ENCODE measurements at places on chromosomes 6 and 20.

DNA sequence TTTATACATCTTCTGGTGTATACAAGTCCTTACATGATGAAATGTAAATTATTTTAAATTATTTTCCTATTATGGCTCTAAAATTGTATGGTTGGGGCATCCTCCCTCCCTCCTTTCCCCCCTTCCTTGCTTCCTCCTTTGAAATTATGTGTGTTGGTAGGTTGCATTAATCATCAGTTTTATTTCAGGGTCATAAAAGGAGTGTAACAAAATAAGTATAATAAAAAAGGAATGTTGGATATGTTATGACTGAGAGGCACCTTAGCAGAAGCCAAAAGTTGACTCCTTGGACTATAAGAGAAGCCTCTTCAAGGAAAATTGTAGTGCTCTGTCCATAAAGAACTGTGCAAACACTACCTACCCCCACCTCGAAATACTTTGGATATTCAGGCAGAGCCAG, 46.6 kb upstream of the PTPRK start:
- no peak for DNase-seq

DNA sequence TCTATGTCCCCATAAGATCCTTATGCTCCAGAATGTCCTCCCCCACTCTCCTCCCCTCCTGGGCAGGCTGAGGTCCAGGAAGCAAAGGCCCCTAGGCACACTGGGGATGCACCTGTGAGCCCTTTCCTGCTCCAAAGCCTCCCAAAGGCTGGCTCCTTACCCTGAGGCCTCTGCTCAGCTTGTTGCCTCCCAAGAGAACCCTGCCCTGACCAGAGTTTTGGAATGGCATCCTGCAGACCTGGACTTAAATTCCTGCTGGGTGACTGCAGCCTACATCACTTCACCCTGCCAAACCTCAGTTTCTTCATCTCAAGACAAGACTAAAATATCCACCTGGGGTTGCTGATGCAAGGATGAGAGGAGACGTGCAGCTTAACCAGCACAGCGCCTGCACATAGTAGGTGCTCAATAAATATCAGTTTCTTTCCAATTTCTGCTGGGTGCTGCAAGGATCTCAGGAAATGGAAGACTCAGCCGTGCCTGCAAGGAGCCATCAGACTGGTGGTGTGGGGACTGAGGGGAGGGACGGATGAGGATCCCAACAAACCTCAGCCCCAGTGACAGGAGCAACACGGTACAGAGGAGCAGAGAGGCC, 2.1 kb upstream of the LBP start:
- no peak for DNase-seq

DNA sequence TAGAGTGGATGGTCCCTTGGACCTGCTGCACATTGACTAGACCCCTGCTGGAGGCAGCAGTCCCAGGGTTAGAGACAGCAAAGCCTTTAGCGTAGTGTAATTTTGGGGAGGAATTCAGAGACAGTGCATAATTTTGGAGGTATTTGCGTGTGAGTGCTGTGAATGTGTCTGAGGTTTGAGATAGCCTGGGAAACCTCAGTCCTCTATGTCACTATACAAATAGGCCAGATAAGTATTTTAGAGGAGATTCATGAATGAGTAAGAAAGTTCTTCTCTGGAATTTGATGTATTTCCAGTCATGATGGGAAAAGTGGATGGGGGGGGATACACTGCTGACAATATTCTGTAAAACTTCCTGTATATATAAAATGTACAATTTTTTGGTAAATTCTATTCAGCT, 25.8 kb upstream of the MTRF1L start:
- no peak for DNase-seq

- DNase-seq: peak; percentile 57
Measured at GRCh38 chr20:46562373-46563169, 12.1 kb upstream of the OCSTAMP start.

DNA sequence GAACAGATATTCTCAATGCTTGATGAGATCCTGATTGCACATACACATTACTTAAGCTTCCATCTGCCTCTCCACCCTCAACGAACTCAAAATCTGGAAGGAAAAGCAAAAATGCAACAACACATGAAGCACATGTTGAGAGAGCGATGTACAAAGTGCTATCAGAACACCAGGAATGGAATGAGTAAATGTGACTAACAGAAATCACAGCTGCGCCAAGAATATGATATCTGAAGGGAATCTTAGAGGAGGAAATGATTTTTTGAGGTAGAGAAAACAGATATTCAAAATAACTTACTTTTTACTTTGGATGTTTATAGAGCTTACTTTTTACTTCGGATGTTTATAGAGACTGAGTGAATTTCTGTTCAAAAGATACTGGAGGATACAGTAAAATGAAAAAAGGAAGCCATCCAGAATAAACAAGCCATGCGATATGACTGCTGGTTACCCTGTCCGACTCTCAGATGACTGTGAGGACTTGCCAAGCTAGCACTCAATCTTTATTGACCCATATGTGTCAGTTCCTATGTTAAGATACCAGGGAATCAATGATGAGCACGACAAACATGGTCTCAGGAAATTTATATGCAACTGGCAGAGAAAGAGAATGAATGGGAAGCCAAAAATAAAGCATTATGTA, 102.0 kb downstream of the SMLR1 start:
- no peak for DNase-seq

GRCh38 chr6:42049948-42050296, 402 bp upstream of the TAF8 start:
- peak; percentile 61 for DNase-seq

- DNase-seq: no peak
Measured at GRCh38 chr6:140355476-140355875, 981.0 kb upstream of the CITED2 start.

DNA sequence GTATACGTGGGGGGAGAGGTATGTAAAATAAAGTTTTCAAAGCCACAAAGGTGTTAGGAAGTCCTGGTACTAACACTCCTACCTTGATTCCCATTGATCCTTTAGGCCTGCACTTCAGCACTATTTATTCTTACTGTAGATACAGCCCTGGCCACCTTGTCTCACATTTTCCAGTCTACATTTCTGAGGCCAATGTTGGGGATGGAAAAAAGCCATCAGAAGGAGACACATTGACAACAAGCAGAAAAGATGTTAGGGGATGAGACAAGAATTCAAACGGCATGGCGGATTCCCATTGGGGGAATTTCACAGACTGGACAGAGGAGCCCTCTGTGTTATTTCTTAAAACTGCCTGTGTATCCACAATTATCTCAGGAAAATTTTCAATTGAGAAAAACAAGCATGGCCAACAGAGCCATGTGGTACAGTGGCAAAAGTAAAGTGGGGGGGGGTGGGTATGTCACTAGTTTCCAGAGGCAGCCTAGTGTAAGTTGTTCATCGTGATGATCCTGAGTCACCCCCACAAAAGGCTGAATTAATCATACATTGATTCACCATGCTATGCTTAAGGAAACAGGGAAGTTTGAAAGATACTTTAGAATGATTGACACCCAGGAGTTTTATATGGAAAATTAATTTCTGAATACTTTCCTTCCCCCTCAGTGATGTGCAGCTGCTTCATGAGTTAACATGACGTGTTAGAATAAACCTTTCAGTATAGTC, 40.5 kb downstream of the RREB1 start:
- DNase-seq: no peak

DNA sequence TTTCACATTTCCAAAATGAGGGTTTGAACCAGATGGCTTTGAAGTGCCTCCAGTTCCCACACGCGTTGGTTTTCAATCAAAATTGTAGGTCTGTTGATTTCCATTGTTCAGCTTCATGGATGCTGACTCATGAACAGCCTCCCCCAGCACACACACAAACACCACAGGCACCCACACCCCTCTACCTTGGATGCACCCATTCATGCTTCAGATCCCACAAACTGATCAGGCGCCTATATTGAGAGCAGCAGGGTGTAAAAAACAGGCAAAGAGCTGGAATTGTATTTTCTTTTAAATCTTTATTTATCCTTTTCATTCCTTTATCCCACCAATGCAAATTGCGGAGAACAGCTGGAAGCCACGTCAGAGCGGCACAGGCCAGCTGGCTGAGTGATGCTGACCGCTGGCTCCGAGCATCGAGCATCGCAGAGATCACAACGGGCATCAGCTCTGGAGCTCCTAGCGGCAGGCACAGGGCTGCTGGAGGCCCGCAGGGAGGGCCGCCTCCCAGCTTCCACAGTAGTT, 29.3 kb upstream of the TBC1D7 start:
- no peak for DNase-seq

DNA sequence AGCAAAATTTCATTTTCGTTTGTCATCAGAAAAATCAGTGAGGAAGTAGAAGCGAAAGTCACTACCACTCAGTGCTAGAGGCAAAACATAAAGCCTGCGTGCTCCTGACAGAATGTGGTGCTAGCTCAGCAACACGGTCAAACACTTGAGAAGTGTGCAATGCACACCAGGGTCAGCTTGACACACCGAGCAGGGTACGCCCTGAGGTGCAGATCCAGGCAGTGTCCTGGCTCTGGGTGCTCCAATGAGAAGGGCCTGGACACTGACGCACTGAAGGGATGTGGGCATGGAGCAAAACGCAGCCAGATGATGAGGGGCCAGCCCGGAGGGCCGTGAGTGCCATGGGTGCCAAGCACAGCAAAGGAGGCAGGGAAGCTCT, 5.9 kb downstream of the RNASET2 start:
- DNase-seq: peak; percentile 43

- DNase-seq: no peak
Measured at GRCh38 chr20:36008461-36009035, 40.2 kb downstream of the CNBD2 start.

- no peak for DNase-seq
Measured at GRCh38 chr6:11805259-11806053, 26.9 kb upstream of the ADTRP start.

- DNase-seq: no peak
Measured at GRCh38 chr6:13495112-13495776, 7.8 kb upstream of the GFOD1 start.

GRCh38 chr20:516799-517198, 26.8 kb downstream of the CSNK2A1 start:
- no peak for DNase-seq

GRCh38 chr6:136608991-136609390, 58.8 kb upstream of the MAP7 start:
- DNase-seq: no peak

GRCh38 chr6:166655251-166655650, 28.2 kb upstream of the RPS6KA2 start:
- DNase-seq: no peak

DNA sequence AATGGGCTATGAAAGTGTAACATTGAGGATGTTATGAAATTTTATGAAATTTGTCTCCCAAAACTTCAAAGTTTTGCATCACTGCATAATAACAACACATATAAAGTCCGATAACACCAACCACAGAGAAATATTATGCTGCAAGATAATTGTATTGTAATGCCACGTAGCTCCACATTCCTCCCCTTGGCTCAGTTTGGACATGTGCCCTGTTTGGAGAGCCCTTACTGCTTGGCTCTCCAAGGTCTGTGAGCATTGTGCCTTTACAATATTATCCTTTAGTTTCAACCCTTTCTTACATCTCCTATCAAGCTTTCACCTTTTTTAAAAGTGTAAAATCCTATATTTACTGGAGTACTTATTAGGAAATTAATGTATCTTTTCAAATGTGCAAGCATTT, 10.8 kb downstream of the HBS1L start:
- no peak for DNase-seq

- DNase-seq: no peak
Measured at GRCh38 chr20:2446845-2447244, 23.7 kb downstream of the SNRPB start.

DNA sequence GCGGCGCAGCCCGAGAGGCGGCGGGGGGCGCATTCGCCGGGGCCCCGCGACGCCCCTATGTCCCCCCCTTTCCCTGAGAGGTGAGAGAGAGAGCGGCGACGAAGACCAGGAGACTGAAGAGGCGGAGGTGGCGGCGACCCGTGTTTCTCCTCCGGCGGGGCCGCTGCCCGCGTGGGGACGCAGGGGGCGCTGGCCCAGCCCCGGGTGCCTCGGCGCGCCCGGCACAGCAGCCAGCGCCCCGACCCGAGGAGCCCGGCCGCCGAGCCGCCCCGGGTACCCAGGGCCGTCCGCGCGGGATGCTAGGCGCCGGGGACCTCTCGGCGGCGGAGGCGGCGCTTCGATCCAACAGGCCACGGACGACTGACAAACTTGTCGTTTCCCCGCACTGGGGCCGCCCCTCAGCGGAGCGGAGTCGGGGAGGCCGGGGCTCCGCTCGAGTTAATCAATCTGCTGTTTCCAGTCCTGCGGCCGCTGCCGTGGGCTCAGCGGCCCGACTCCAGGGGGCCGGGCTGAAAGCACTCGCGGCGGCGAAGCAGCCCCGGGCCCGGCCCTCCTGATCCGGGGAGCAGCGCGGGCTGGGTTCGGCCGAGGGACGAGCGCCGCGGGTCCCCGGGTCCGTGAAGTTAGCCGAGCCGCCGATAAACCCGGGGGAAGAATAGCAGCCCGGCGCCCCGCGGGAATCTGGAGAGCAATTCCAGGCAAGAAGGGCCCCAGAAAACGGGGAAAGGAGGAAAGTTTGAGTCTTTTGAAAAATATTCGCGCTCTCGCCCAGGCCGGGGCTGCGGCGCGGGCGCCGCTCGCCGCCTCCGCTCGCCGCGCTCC, 631 bp downstream of the MDGA1 start:
- peak; percentile 57 for DNase-seq

DNA sequence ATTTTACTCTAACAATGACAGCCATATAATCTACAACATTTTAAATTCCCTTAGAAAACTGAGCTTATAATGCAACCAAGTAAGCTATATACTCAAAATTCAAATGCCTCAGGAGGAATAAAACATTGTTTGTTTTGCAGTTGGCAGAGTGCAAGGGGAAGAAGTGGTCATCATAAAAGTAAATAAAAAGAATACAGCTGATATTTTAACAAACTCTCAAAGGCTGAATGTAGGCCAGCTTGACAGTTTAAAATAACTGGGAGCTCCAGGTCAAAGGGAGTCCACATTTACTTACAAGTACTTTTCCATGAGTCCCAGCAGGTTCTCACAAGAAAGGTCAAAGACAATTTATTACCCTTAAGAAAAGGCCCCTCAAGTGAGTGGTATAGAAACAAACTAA, 589.8 kb downstream of the BCKDHB start:
- no peak for DNase-seq

DNA sequence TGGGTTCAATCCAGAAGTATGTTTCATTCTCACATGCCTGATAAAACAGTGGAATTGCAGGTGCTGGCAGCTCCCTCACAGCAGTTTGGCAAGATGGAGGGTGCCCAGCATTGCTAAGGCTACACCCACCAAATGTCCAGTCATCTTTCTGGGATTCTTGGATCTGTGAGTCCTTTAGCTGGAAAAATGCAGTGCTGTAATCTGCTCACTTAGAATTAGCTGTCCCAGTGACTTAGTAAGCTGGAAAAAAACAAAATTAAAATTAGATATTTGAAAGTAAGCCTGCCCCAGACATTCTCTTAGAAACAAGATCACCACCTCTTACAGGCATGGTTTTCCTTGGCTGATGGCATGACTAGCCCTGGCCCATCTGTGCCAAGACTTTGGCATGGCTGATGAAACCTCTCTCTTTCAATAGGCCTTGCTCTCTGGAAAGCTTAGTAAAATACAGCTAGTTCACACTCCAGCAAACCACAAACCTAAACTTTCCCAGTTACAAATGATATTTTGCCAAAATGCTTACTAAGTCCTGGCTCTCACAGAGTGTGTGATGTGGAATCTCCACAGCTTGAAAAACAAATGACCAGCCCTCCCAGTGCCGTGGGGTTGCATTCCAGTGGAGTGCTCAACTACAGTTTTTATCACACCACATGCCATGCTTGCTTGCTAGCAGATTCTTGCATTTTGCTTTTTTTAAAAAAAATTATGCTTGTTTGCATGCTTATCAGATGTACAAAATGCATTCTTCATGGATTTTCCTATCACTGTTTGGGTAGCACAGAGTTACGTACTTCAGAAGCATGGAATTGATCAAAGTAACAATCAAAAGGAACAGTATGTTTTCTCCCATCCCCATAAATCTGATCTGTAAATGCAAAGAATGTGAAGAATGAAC, 261.5 kb downstream of the EYA4 start:
- DNase-seq: no peak

GRCh38 chr6:152240436-152240835, 396.7 kb downstream of the SYNE1 start:
- DNase-seq: no peak
